ENCODE measurements at places on chromosomes 13 and 19.

DNA sequence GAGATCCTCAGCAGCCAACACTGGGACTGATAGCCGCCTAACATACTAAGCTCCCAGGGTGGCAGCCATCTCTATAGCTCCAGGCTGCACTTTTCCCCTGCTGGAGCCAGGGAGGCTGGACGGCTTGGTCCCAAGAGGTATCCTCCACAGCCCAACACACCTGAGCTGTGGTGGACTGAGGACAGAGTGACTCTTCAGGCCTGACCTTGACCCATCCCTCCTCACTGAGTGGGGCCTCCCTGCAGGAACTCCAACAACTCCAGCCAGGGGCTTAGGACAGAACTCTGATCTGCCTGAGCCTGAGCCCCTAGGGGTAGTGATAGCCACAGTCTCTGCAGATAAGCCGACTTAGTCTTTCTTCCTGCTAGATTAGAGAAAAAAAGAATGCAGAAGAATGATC, 958.1 kb upstream of the PRR20A start:
- DNase-seq, result no peak

DNA sequence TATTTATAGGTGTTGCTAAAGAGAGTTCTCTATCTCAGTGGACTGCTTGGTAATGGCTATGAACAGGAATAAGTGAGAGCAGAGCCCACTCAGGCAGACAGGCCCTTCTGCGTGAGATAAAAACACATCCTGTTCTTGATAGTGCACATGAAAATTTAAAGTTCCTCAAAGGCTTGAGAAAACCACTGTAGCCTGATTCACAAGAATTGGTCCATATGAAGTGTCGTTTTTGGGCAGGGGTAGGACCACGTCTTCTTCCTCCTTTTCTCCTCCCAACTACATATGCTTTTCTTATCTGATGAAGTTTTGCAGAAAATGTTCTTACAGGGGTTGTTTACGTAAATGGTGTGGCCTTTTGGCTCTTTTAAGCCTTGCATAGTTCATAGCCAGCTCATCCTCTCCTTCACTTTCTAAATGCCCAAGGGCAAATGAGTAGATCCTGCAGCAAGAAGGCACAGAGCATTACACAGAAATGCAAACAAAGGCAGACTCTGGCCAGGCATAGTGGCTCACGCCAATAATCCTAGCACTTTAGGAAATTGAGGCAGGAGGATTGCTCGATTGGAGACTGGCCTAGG, 53.8 kb downstream of the RNF6 start:
- no peak for DNase-seq

GRCh38 chr13:42702716-42703115, 78.7 kb upstream of the FAM216B start:
- no peak for DNase-seq

DNA sequence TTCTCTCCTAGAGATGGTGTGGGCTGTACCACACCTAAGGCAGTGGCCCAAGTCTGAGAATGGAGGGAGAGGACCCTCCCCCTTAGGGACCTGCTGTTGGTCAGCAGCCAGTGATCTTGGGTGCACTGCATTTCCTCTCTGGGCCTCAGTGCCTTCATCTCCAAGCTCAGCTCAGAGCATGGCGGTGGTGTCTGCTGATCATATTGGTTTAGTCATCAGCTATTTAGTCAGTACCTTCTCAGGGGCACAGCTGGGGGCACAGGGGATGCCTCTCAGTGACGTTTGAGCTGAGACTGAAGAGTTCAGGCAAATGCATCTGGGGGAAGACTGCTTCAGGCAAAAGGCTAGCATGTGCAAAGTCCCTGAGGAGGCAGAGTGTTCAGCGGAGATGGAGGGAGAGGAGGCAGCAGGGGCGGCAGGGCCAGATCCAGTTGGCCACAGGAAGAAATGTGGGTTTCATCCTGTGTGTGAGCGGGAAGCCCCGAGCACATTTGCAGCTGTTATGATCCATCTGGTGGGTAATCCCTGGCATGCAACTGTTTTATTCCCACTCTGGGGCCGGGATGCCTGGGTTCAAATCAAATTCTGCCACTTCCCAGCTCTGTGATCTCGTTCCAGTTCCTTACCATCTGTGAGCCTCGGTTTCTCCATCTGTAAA, 15.7 kb upstream of the PGLS start:
- no peak for DNase-seq

DNA sequence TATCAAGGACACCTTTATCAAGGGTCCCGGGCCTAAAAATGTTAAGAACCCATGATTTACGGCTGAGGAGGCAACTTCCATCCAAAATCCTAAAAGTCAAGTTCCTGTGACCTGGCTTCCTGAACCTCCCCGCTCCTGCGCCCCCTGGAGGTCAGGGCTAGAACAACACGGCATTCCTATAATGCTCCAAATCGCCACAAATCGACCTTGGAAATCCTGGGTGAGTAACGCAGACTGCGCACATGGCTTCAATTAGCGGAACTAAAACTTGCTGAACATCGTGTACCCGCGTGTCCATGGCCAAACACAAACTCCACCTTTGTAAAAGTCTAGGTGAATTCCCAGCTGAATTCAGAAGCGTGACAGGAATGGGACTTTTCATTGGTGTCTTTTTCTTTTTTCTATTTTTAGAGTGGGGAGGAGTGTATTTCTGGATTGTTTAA, 4.3 kb upstream of the C5AR1 start:
- peak; percentile 36 for DNase-seq

- DNase-seq, result no peak
These were observed 6.2 kb downstream of the TMTC4 start for GRCh38 chr13:100668408-100668807.

- no peak for DNase-seq
These were observed 15.2 kb downstream of the CBY2 start for GRCh38 chr13:45717349-45717748.

DNA sequence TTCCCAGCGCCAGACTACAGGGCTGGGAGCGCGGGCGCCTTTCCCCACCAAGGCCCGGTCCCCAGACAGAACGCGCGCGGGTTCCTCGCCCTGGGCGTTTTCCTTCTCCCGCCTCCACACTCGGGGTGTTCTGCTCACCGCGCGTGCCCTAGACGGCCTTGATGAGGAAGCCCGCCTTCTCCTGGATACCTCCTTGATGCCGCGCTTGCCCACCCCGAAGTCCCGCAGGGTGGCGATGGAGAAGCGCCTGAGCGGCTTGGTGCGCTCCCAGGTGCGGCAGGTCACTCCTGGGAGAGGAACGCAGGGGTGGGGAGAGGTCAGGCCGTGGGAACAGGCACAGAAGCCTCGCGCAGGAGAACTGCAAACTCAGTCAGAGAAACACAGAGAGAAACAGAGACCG, 34.8 kb downstream of the CYP2B6 start:
- DNase-seq, result no peak
